ENCODE measurements at places on chromosomes 11 and 22. TPM values are rescaled to one million over a fixed set of nuclear protein-coding genes. Genes with fewer than 3 reads are reported as not detected.

GRCh38 chr11:116413301-116414242 lies 359.2 kb downstream of the BUD13 start:
- no peak for DNase-seq
- H3K4me1 ChIP-seq, result no peaks in the 10 kb centered on the region
- H3K27me3 ChIP-seq, result peaks cover 3% of the 10 kb centered on the region

DNA sequence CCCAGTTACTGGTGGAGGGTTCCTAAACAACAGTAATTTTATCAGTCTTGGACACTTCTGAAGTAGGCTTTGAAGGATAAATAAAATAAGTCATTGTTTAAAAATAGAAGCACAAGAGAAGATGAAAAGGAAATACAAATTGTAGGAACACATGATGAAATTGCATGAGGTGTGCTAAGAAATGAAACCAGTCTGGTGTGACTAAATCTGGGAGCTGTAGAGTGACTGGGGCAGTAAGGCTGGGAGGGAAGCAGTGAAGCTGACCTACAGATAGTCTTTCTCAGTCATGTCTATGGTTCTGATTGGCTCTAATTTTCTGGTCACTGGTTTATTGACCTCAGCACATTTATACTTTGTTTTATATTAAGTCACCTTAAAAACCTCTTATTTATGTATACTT lies 139.1 kb downstream of the SLC17A6 start:
- H3K27ac ChIP-seq, result no peak overlapping the region
- no peak for DNase-seq
- H3K27me3 ChIP-seq, result peaks cover 1% of the 10 kb centered on the region
- no peaks in the 10 kb centered on the region for H3K36me3 ChIP-seq
- H3K4me3 ChIP-seq, result no peak overlapping the region
- no peaks in the 10 kb centered on the region for H3K4me1 ChIP-seq

DKK3 gene
- total RNA-seq, result not detected

DNA sequence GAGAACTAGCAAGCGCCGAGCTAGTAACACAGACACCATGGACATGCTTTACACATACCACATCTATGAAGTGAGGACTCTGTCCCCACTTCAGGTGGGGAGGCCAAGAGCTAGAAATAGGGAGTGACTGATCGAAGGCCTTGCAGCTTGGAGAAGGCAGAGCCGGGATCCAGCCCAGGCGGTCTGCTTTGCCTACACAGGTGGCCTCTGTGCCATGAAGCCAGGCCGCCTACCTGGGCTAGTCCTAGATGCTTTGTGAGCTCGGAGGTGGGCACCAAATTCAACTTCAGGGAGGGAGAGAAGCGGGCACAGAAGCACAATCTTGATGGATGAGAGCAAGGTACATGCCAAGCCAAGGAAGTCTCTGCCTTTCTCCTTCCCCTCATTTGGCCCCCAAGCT lies 117.2 kb downstream of the TIMP3 start:
- no peaks in the 10 kb centered on the region for H3K4me1 ChIP-seq
- H3K27me3 ChIP-seq, result peaks cover 2% of the 10 kb centered on the region

SCN4B gene
- total RNA-seq, result 0.36 TPM

DNA sequence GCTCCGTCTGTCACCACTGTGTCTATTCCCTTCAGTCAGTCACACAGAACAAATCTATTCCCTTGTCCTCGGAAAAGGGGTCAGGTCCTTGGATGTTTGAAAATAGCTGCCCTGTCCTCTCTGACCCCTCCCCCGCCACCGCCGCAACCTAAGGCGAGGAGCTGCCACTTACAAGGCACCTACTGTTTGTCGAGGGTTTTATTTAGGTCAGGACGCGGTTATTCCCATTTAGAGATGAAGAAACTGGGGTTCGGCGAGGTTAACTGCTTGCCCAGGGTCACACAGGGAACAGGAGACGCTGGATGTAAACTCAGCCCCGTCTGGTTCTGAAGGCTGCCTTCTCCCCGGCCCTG lies 1468.1 kb downstream of the BRD1 start:
- DNase-seq, result no peak
- H3K27ac ChIP-seq, result no peak overlapping the region
- H3K27me3 ChIP-seq, result peaks cover 7% of the 10 kb centered on the region
- no peaks in the 10 kb centered on the region for H3K36me3 ChIP-seq
- no peak overlapping the region for H3K4me3 ChIP-seq

DNA sequence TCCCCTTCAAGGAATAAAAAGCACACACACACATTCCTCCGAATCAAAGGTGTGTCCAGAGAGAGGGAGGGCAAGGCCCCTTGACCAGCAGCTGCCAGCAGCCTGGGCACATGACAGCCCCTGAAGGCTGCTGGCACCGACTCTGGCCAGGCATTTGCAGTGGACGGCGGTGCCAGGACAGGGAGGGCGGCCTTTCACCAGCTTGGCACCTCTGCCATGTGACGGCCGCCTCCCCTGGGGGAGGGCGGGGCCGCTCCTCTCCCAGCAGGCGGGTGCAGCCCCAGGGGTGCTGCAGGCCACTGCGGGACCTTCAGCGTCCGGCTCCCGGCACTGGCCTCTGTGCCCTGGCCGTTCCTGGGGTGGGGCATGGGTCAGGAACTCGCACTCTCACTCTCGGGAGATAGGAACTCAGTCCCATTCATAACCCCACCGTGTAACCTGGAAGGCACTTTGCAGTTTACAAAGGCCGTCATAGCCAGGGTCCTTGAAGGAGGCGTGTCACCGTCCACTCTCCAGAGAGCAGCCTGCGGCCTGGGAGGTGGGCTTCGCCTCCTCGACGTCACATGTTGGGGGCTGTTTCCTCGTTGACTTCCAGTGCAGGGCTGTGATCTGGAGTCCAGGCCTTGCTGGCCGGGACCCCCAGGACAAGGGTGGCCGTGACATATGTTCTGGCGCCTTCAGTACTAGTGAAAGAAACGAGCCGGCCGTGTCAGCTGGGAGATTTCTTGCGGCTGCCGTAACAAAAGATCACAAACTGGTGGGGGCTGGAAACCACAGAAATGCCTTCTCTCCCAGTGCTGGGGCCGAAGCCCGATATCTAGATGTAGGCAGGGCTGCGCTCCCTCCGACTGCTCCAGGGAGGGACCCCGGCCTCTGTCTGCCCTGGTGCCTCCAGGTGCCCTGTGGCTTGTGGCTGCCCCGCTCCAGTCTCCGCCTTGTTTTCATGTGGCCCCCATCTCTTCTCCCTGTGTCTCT lies 39.9 kb upstream of the SMIM38 start:
- no peak overlapping the region for H3K4me3 ChIP-seq
- no peak for DNase-seq
- H3K27ac ChIP-seq, result no peak overlapping the region
- H3K36me3 ChIP-seq, result no peaks in the 10 kb centered on the region
- H3K4me1 ChIP-seq, result peaks cover 2% of the 10 kb centered on the region
- H3K27me3 ChIP-seq, result no peaks in the 10 kb centered on the region

DNA sequence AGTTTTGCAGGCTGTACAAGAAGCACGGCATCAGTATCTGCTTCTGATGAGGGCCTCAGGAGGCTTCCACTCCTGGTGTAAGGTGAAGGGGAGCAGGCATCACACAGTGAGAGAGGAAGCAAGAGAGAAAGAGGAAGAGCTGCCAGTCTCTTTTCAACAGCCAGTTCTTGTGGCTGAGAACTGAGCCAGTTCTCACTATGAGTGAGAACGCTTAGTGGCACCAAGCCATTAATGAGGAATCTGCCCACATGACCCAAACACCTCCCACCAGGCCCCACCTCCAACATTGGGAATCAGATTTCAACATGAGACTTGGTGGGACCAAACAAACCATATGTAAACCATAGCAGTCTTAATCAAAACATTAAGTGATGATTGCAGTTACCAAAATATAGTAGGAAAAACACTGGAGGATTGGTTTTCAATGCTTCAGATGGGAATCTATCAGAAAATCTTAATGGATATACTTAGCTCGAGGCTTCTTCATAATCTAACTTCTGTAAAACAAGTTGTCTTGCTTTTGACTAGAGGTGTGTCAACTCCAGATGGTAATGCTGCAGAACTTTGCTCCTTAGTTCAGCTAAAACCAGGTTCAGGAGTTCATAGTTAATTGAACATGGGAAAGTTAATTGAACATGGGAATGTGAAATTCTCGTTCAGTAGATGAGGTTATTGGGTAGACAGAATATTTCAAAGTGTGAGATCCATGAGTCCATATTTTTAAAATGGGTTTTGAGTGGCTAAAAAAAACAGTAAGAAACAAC lies 12.2 kb downstream of the FAR1 start:
- no peak for DNase-seq
- peaks cover 30% of the 10 kb centered on the region for H3K4me1 ChIP-seq
- H3K27ac ChIP-seq, result no peak overlapping the region
- H3K36me3 ChIP-seq, result peaks cover 15% of the 10 kb centered on the region
- H3K4me3 ChIP-seq, result no peak overlapping the region

DNA sequence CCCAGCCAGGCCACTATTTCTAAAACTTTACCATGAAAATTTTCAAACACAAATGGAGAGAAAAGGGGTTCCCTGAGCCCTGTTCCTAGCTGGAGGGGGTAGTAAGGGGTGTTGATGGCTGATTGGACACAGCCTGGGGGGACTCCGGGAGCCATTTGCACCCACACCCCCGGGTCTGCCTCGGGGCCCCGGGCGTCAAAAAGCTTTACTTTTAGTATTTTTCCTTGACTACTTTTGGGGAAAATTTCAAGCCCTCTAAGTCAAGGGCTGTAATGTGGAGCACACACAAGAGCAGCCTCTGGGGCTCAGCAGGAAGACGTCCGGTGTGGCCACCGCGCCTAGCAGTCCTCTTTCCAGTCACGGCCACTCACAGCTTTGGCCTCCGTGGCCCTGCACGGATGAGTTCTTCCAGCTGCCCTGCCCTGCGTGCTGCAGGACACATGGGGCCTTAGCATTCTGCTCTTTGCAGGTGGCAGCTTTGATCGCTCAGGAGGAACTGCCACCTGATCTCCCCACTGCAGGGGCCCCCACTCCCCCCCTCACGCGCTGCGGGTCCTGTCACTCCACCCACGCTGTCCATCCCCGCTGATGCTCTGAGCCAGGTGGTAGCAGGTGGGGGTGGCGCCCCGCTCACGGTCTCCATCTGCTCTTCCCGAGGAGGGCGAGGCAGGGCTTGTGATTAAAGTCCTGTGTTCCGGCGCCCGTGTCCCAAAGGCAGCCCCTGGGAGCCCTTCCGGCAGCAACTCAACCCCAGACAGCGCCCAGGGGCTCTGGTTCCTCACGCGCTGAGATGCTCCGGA lies 14.4 kb downstream of the RNH1 start:
- H3K27me3 ChIP-seq, result no peaks in the 10 kb centered on the region
- H3K4me1 ChIP-seq, result peaks cover 5% of the 10 kb centered on the region
- H3K27ac ChIP-seq, result no peak overlapping the region
- peaks cover 25% of the 10 kb centered on the region for H3K36me3 ChIP-seq
- no peak for DNase-seq

SAA4 gene
- not detected for total RNA-seq

DNA sequence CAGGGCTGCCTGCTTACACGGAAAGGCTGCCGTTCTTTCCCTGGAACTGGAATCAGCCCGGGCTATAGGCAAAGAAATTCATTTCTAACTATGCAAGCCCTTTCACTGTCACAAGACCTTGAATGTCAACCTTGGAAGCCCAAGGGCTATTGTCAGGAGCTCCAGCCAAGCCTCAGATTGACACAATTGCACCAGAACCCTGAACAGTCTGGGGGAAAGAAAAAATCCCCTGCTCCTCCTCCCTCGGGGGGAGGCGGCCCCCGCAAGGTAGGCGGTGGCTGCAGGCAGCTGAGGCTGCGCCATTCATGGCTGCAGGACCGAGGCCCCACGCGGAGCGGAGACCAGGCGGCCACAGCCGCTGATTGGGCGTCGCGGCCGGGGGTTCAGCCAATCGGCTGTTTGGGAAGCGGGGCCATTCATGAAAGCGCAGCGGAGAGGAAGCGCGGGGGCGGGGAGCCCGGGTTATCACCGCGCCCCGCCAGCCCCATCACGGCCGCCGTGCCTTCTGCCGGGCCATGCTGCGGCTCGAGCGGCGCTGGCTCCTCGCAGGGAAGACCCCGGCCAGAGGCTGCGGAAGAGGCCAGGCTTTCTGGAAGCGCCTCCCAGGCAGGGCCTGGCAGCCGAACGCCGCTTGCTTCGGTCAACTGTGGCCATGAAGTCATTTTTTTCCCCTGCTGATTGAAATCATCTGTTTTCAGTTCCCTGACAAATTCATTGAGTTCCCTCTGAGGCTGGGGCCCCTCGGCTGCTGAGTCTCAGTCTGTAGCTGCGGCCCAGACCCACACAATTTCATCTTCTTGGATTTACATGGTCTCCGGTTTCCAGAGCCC lies 38.1 kb upstream of the LINC01488 start:
- peaks cover 17% of the 10 kb centered on the region for H3K27me3 ChIP-seq
- peak overlapping the region; percentile 45 for H3K4me3 ChIP-seq
- no peaks in the 10 kb centered on the region for H3K36me3 ChIP-seq
- H3K4me1 ChIP-seq, result peaks cover 13% of the 10 kb centered on the region

- H3K4me1 ChIP-seq, result peaks cover 35% of the 10 kb centered on the region
- DNase-seq, result peak; percentile 82
- H3K36me3 ChIP-seq, result peaks cover 15% of the 10 kb centered on the region
- H3K27me3 ChIP-seq, result no peaks in the 10 kb centered on the region
- peak overlapping the region; percentile 31 for H3K27ac ChIP-seq
These were observed 3.4 kb downstream of the TIMM10 start for GRCh38 chr11:57527056-57527631.

LMNTD2 gene
- 3.1 TPM for total RNA-seq

GRCh38 chr11:113296447-113297205 lies 17.8 kb upstream of the TTC12 start:
- DNase-seq, result no peak
- no peaks in the 10 kb centered on the region for H3K4me1 ChIP-seq
- peaks cover 27% of the 10 kb centered on the region for H3K27me3 ChIP-seq
- no peak overlapping the region for H3K4me3 ChIP-seq
- no peak overlapping the region for H3K27ac ChIP-seq

RTN4RL2 gene
- 0.36 TPM for total RNA-seq

PAX6 gene
- total RNA-seq, result not detected

DNA sequence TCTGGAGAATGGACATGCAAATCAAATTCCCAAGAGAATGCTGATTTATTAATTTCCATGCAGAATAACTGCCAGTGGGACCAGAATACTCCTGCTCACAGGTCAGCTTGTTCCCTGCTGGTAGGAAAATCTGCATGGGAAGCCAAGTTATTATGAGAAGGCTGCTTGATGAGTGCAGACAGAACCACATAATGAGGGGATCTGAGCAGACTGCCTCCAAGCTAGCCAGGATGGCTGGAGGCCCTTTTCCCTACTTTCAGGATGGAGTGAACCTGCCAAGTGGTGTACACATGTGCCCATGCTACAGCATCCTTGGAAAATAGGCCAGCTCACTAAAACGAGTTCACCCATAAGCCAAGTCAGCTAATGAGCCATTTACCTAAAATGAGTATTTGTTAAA lies 55.2 kb upstream of the ZBED5 start:
- H3K27ac ChIP-seq, result no peak overlapping the region
- no peaks in the 10 kb centered on the region for H3K27me3 ChIP-seq
- no peak overlapping the region for H3K4me3 ChIP-seq
- DNase-seq, result no peak

All from activated CD4-positive, alpha-beta memory T cell treated with anti-CD3 and anti-CD28 coated beads for 36 hours (primary cell).